Endothelial cell of umbilical vein (primary cell): ENCODE measurements at places on chromosomes 12 and 14.

GRCh38 chr12:93614917-93615596 is 42.6 kb downstream of the SOCS2 start:
- no peak for DNase-seq

- DNase-seq = no peak
These were observed 52.9 kb downstream of the C12orf42 start for GRCh38 chr12:103442822-103443221.

GRCh38 chr12:25376985-25377384 is 126.3 kb upstream of the KRAS start:
- no peak for DNase-seq

GRCh38 chr14:88241810-88242209 is 81.3 kb downstream of the KCNK10 start:
- no peak for DNase-seq

DNA sequence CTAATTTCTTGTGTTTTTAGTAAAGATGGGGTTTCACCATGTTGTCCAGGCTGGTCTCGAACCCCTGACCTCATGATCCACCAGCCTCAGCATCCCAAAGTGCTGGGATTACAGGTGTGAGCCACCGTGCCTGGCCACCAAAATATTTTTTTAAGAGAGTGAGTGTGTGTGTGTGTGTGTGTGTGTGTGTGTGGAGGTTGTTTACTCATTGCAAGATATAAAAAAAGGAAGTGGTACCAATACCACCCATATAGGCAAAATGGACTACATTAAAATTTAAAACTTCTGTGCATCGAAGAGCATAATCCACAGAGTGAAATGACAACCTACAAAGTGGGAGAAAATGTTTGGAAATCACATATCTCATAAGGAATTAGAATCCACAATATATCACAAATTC is 15.5 kb upstream of the CLEC2A start:
- no peak for DNase-seq

DNA sequence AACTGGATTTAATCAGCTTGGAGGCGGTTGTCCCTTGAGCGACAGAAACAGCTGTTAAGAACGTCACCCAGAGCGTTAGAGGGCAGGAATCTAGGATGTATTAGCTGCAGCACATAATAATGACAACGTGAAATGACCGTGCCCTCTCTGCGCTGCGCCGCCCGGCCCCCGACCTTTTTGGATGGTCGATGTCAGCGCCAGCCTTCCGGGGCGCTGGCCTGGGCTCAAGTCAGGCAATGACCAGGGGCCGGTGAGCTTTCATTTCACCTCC is 427 bp upstream of the TMEM120B start:
- DNase-seq = no peak

GRCh38 chr12:3480764-3481163 is 10.2 kb upstream of the PRMT8 start:
- DNase-seq = no peak

DNA sequence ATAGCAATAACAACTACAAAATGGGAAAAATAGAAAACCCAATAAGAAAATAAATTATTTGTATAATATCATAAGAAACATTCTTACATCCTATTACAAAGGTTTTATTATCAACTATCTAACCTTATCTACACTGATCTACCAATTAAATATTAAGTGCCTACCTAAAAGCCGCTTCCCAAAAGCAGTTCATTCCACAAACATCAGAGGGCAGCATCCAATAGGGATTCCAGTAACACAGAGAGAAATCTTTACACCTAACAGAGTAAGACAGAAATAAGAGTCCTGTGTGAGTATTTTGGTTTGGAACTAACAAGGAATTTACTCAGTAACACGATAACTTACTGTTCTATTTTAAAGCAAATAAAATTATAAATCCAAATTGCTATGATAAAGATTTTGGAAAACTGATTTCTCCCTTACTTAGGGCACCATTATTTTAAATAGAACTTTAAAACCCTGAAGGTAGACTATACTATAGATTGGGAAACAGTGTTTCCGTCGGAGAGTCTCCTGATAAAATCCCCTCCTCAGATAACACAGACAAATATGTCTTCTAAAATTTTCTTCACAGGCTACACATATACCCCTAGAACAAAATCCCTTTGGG is 15.0 kb downstream of the GXYLT1 start:
- DNase-seq = peak; percentile 86

DNA sequence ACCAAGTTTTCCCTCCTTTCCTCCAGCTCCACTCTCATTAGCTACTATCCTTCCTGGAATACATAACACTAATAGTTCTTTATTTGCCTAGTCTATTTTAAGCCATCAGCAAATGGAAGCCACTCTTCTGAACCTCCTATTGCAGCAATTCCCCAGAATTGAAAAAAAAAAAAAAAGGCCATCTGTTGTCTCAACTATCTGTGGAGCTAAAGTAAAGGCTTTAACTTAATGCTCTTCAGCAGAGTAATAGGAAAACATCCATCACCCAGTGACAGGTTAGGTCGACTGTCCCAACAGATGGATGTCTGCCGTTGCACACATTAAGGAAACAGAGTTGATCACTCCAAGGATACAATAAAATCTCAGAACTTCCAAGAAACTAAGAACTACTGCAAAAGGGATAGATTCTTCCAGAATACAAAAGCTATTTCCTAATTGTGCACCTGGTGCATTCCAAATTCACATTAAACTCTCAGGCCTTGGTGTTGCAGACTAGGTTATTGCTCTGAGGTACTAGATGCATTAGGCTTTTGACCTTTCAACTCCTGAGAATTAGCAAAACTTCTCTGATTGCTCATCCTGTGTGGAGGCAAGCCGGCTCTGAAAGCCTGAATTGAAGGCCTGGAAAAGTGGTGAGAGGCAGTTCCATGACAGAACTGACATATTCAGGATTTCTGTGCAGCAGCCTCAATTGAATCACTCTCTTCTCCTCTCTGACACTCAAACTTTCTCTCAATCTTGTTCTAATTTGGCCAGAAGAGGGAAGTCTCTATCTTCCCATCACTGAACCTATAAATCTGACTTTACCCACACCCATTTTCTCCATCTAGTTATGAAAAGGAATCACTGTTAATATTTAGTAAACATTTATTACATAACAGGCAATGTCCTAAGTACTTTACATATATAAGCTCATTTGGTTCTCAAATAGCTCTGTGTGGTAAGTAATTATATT is 238.4 kb upstream of the HMGA2 start:
- no peak for DNase-seq

- peak; percentile 41 for DNase-seq
These were observed 1.7 kb downstream of the CDKN1B start for GRCh38 chr12:12718853-12719252.

DNA sequence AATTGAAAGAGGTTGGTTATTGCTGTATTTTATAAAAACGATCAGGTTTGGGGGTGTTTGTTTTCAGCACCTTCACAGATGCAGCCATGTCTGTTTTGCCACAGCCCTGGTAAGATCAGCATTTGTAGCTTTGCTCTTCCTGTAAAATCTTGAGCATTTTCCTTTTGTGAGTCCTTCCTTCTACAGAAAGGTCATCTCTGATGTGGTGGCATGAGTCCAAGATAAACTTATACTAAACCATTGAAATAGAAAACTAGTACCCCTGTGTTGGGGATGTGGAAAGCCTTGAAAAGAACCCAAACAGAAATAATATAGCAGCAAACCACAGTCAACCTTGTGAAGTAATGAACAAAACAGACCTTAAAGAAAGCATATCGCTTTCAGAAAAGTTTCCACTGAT is 85.5 kb downstream of the TGFB3 start:
- peak; percentile 61 for DNase-seq

DNA sequence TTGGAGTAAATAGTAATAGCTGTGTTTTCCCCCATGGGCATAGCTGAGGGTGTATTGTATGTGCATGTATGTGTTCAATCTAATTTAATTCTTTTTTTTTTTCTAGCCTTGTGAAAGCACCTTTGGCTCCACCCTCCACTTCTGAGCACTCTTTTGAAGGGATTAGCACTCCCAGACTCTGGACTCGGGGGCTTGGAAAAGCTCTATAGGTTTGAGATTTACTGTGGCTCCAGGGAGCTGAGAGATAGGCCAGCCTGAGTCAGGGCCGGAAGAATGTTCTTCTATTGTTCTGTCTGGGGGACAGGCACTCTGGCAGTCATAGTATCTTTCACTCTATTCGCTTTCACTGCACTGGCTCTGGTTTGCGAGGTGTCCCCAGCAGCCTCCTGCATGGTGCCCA is 540.0 kb upstream of the TBX3 start:
- no peak for DNase-seq

DNA sequence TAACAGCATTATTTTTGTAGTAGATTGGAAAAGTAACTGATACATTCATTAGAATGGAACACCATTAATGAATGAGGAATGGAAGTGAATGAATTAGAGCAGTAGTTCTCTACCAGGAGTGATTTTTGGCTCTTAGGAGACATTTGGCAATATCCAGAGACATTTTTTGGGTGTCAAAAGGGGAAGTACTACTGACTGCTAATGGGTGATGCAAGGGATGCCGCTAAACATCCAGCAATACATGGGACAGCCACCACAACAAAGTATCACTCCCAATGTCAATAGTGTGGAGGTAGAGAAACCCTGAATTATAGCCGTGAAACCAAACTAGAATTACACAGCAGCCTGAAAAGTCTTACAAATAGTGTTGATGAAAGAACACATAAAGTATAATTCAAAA is 1.5 kb downstream of the CHURC1 start:
- no peak for DNase-seq

DNA sequence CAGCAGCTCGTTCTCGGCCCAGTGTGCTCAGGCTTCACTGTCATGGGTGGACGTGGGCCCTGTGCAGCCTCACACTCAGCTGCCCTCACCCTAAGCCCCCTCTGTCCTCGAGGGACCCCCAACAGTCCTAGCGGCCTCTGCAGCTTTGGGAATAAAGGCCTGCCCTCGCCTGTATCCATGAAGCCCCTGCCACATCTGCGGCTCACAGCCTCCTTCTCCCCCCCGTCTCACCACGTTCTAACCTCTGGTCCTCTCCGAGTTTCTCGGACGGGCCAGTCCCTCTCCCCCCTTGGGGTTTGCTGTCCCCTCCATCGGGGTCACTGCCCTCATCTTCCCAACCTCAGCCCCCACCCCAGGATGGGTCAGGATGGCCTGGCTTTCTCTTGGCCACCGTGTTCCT is 30.2 kb upstream of the GALNT9 start:
- DNase-seq = no peak

- no peak for DNase-seq
These were observed 24.3 kb downstream of the ANG start for GRCh38 chr14:20712904-20713303.

GRCh38 chr14:32258336-32258993 is 55.4 kb upstream of the RNU6-8 start:
- no peak for DNase-seq

GRCh38 chr14:65000898-65001591 is 14.3 kb downstream of the FNTB start:
- DNase-seq = no peak

- DNase-seq = no peak
These were observed 550 bp downstream of the GNG2 start for GRCh38 chr14:51860825-51861499.

DNA sequence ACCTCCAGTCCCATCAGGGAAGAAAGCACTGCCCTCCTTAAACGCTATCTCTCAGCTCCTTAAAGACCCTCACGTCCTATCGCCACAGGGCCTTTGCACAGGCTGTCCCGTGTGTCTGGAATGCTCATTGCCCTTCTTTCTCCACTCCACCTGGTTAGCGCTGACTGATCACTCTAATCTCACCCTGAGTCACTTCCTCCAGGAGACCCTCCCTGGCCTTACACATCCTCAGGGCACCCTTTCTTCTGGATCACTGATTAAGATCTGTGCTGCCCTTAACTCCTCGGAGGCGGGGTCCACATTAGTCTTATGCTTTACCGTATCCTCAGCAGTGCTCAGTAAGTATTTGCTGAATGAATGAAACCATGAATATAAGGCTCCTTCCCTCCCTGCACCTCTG is 94.7 kb downstream of the SYNE3 start:
- no peak for DNase-seq

DNA sequence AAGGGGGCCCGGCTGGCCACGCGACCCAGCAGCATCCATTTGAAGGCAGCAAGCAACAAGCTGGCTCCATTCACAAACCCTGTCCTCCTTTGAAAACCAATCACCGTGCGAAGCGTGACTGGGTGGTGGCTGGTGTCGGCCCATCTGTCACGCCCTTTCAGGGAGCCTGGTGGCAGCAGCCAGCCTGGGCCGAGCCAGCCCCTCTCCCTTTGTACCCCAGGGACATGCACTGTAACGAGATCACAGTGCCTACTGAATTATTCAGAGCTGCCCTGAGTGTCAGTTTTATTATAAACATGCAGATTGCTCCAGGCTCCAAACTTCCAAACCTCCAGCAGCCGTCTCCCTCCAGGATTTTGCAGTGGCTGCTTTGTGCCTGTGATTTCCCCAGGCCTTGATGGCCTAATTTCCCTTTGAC is 22.3 kb upstream of the CTDSP2 start:
- no peak for DNase-seq

GRCh38 chr12:117686911-117687377 is 281.8 kb downstream of the KSR2 start:
- DNase-seq = peak; percentile 95

- no peak for DNase-seq
These were observed 12.0 kb downstream of the KIF26A start for GRCh38 chr14:104150136-104151025.

- DNase-seq = no peak
These were observed 35.7 kb upstream of the MDM1 start for GRCh38 chr12:68367903-68368302.

DNA sequence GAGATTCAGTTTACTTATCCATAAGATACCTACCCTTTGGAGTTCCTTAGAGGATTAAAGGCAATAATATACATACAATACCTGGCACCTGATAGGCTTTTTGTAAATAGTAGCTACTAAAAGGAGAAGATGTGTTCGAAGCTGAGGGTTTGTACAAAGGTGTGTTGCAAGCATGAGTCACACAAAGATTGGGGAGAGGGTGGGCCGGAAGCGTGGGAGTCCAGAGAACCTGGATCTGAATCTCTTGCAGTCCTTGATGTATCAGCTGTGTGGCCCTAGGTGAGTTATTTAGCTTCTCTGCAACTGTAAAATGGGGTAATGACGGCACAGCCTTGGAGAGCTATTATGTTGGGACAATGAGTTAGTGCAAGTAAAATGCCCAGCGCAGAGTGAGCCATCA is 61.6 kb upstream of the PSMC1 start:
- no peak for DNase-seq

- DNase-seq = no peak
These were observed 29.3 kb downstream of the DHRS2 start for GRCh38 chr14:23665302-23666016.

GRCh38 chr14:21068521-21069387 is 1.4 kb upstream of the ARHGEF40 start:
- DNase-seq = peak; percentile 52

GRCh38 chr12:90940872-90941499 is 14.0 kb downstream of the CCER1 start:
- DNase-seq = peak; percentile 75

- DNase-seq = no peak
These were observed 137.5 kb upstream of the KRAS start for GRCh38 chr12:25388183-25388582.

- no peak for DNase-seq
These were observed 113.1 kb downstream of the FBXL14 start for GRCh38 chr12:1481326-1481725.

DNA sequence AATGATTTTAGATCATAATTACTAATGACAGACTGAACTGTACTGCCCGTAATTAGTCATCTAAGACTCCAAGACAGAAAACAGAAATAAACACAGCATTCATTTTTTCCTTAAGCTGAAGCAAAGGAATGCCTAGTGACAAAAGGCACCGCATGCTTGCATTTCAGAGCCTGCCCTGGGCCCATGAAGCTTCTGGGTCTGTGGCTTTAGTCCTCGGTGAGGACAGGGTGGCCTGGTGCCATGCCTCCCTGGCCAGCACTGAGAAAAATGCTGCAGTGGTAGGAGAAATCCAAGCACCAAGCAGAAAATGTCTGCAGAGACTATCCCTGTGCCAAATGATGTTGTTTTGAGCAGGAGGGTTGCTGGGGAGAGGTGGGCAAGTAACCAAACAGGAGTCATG is 171.6 kb downstream of the CALM1 start:
- no peak for DNase-seq
